ENCODE measurements at places on chromosomes 7 and 10.

DNA sequence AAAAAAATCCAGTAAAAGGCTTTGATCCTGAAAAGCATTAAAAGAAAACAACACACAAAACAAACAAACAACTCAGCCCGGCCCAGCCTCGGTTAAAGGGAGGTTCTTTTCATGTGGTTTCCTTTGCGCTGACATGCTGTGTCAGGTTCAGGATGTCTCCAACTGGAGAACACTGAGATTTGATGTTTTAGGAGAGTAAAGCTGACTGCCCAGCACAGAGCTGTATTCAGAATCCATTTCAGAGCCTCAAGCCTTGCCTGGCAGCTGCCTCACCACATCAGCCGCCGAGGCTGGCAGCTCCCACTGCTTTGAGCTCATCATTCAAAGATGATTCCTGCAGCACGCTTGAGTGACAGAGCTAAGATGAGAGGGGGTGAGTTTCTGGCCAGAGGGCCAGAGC lies 205.8 kb upstream of the LYZL1 start:
- no peak for DNase-seq

DNA sequence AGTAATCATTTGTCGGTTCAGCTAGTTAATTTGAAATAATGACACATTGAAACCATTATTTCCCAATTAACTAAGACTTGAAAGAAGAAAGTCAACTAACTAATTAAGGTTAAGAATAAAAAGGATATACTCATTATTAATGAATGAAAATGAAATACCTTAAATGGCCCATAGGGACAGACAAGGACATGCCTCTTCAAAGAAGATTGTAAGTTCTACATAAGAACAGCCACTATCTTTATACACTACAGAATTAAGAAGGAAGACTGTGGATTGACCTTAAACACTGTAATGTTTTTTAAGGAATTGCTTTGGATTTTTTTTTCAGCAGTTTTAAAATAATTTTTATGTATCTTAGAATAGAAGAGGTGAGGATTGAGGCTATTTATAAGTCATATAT lies 60.7 kb downstream of the CSTF2T start:
- no peak for DNase-seq

- DNase-seq, result peak; percentile 78
Observed at GRCh38 chr10:101031796-101032636, 982 bp downstream of the SFXN3 start.

DNA sequence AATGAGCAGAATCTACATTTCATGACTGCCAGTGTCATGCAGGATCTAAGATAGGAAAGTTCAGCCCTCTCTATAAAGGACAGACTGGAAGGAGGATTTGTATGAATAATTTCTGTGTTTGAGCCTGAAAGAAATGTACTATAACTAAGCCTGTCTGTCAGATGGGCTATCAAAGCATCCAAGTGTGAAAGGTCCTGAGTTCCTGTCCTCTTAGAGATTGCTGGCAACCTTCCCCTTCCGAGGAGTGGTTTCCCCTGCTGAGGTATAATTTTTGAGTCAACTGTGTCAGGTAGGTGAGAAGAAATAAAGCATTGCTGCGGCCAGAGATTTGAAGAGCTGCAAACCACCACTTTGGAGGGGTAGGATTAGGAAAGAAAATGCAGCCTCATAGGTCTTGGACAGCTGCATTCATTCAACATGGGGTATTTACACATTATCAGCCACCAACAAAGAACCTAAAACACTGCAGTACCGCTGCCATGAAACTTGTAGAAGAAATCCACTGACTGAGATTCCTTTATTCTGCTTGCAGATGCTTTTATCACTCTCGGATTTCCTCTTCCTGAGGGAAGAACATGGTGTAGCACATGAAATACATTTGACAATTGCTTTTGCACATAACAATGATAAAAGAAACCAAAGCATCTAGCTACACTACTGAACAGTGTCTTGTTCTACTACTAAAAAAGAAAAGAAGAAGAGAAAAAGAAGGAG lies 189.1 kb downstream of the DGKI start:
- no peak for DNase-seq

DNA sequence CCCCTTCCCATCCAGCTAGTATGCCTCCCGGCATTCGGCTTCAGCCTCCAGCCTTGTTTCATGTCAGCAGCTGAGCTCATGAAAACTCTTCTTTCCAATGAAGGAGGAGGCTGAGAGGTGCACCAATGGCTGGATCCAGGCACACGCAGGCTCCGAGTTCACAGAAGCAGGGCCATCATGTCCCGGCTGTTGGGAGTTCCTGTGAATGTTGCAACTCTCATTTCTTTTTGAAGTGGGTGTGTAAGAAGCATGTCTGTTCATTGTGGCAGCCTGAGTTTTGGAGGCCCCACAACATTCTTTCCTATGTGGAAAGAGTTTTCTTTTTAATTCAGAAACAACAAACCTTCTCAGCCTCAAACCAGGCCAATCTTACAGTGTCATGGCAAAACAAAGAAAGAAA lies 89.7 kb downstream of the PTPRE start:
- DNase-seq, result no peak

- no peak for DNase-seq
Observed at GRCh38 chr7:69095649-69096048, 502.6 kb upstream of the AUTS2 start.

DNA sequence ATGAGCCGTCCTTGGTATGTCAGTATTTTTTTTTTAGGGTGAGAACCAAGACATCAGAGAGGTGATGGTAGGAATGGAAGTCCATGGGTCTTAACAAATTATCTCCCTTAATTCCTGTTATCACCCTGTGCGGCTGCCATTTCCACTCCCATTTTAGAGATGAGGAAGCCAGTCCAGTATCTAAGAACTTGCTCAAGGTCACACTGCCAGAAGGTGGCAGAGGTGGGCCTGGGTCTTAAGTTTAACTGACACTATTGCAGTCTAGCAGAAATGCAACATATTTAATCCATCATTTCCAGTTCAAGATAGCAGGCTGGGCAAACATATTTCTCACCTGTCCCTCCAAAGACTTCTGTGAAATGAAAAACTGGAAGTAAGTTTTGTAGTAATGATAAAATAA lies 108.3 kb downstream of the GLI3 start:
- no peak for DNase-seq

- DNase-seq, result no peak
Observed at GRCh38 chr7:33832271-33832721, 73.0 kb upstream of the BMPER start.

GRCh38 chr7:79459381-79459780 lies 5.9 kb upstream of the MAGI2 start:
- DNase-seq, result no peak

- DNase-seq, result no peak
Observed at GRCh38 chr10:119703903-119704508, 21.8 kb upstream of the INPP5F start.

GRCh38 chr10:78374331-78375028 lies 340.8 kb downstream of the RPS24 start:
- DNase-seq, result no peak

DNA sequence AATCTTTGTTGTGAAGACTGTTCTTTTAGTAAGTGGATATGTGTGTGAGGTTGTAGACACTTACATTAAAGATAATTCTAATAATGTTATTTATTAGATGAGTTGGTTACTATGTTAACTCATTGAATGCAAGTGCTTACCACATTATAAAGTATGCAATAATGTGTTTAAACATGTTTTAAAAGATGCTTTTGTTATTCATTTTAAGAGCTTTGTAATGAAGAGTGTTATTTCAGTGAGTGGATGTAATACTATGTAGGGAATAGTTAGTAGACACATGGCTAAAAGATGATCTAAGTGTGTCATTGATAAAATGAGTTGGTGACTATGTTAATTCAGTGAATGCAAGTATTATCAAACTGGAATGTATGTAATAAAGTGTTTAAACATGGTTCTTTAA lies 70.0 kb upstream of the VOPP1 start:
- no peak for DNase-seq

GRCh38 chr10:11886851-11887250 lies 63.7 kb downstream of the PROSER2 start:
- no peak for DNase-seq

DNA sequence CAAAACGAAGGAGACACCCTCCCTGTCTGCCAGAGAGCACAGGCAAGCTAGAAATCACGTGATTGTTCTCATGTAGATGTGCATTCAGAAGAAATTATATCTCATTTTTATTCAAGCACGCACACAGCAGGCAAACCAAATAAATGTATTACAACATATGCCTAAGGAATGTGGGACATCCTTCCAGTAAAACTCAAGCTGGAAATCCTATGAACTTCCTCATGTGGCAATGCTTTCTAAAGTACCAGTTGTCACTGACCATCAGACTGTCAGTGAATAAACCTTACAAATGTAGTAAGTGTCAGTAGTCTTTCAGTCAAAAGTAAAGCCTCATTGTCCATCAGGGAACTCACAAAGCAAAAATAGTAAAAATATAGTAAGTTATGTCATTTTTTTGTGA lies 350.1 kb upstream of the POM121L12 start:
- no peak for DNase-seq

DNA sequence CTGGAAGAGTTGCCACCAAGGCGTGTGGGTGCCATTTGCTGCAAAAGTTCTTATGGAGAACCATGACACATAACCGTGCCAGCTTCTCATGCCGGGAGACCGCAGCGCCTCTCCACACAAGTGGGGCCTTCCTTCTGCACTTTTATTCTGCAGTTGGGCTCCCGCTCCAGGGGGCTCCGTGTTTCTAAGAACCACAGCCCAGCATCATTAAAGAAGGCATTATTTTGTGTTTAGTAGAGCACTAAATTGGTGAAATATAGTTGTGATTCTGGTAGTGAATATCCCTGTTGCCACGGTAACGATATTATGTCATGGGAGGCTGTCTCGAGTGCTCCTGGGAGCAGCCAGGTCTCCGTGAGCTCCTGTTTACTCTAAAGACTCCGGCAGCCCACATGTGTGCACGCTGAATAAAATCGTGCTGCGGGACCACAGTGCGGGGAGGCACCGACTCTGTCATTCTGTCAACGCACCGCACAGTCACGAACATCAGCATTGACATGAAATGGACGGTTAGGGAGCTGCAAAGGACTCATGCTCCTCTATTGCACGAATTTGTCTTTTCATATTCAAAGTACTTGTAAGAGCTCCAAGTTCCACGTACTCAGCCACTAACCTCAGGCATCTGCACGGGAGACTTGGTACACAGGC lies 68.8 kb upstream of the PITRM1 start:
- no peak for DNase-seq

GRCh38 chr7:113000316-113001020 lies 86.2 kb downstream of the GPR85 start:
- no peak for DNase-seq

- no peak for DNase-seq
Observed at GRCh38 chr10:112961609-112962008, 11.6 kb downstream of the TCF7L2 start.

DNA sequence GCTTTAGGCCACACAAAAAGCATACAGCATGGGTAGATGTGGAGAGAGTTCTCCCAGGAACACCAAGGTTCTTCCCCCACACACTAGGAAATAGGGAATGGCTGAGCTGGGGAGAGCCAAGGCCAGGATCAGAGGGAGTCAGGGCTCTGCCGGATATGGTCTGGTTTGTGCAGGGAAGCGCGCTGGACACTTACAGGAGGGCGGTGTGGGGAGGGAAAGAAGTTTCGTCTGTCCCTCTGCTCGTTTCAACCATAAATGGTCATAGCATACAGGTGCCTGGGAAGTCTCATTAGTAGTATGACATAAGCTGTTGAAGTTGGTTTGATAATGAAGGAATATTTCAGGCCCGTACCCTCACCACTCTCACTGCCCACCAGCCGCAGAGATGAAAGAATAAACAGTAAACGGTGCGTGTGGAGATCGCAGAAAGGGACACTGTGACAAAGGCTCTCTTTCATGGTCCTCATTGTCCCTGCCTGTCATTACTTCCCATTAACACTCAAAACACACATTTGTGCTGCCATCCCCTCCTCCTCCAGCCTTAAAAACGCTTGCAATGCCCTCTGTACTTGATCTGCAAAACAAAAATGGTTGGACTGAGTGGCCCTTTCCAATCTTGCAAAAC lies 207.2 kb downstream of the CELF2 start:
- DNase-seq, result no peak

DNA sequence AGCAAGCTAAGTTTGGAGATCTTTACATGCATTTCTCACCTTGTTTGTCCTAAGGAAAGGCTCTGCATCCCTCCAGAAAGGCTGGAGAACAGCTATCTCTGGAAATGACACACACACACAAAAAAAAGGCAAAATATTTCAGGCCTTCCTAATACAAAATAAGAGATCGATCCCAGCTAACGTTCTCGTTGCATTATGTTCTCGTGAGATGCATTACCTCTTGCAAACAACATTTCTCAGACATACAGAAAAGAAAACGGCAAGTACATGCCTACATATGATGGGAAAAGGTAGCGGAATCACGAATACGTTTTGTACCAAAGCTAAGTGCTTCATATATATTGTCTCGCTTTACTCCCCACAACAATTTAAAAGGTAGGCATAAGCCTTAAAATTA lies 488 bp downstream of the MTERF1 start:
- no peak for DNase-seq

DNA sequence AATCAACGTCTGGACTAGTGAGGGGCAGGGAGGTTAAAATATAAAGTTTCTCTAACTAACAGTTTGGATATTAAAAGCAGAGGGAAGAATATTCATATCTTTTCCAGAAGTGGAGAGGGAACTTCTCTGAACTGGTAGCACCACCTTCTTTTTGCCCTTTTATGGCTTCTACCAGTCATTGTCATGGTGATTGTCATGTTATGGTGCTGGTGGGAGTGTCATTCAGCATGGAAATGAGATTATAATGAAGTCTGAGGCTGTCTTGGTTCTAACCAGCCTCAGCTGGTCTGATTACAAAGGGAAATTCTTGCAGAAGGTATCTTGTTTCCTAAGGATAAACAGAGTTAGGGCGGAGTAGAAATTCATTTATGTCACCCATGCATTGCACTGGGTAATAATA lies 523.8 kb downstream of the ZWINT start:
- DNase-seq, result no peak

- DNase-seq, result no peak
Observed at GRCh38 chr10:129713659-129714265, 246.7 kb downstream of the MGMT start.

DNA sequence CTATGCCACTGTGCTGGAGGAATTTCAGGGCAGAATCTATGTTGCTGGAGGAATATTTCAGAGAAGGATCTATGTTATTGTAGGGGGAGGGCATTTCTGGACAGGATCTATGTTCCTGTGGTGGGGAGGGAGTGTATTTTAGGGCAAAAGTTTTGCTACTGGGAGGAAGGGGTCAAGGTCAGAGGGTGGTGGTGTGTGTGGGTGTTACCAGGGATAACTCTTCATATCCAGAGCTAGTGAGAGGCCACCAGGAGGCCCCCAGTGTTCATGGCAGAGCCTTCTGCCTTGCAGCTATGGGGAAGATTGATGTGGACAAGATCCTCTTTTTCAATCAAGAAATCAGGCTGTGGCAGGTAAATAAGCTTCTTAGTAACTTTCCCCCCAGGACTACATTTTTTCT lies 2.0 kb upstream of the STRA8 start:
- no peak for DNase-seq

- no peak for DNase-seq
Observed at GRCh38 chr10:32163762-32164148, 107.5 kb upstream of the KIF5B start.

GRCh38 chr10:19658131-19658530 lies 158.1 kb upstream of the PLXDC2 start:
- DNase-seq, result no peak

GRCh38 chr10:78279756-78280155 lies 246.1 kb downstream of the RPS24 start:
- no peak for DNase-seq

- no peak for DNase-seq
Observed at GRCh38 chr7:127708201-127708600, 56.2 kb downstream of the SND1 start.
